ENCODE measurements at places on chromosomes 11 and 22.
A peak's percentile ranks its signal among the peaks of the same experiment; 100 is the strongest.

DNA sequence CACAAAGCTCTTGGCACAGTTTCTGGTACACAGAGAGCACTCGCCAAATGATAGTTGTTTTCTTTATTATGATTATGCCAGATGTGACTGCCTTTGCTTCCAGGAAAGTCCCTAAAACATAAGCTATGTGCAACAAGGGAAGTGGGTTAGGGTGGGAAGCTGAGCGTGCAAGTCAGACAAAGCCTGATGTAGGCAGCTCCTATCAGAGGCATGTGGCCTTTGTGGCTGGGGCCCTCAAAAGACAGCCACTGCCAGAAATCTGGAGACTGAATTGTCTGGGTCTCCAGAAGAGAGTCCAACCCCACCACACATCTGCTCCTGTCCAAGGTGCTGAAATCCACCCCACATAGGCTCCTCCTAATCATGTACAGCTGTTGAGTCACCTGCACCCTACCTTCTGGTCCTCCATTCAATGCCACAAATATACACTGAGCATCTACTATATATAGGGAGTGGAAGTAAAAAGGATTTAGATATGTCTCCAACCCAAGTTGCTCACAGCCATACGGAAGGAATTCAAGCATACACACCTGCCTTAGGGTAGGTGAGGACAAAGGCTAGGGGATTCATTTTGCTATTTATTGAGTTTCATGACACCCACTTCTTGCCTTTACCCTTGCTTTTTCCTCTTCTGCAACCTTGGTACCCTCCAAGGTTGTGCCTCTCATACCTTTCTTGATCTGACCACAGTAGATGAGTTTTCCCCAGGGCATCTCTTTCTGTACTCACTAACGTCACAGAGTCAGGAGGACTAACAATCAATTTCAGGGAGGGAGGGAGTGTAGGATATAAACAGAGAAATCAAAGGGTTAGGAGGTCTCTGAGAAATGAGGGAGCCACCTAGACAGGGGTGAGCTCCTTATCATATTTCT lies 12.4 kb downstream of the SEC14L3 start:
- DNase-seq: no peak

- DNase-seq: peak; percentile 65
Observed at GRCh38 chr11:44611687-44612434, 46.4 kb downstream of the CD82 start.

DNA sequence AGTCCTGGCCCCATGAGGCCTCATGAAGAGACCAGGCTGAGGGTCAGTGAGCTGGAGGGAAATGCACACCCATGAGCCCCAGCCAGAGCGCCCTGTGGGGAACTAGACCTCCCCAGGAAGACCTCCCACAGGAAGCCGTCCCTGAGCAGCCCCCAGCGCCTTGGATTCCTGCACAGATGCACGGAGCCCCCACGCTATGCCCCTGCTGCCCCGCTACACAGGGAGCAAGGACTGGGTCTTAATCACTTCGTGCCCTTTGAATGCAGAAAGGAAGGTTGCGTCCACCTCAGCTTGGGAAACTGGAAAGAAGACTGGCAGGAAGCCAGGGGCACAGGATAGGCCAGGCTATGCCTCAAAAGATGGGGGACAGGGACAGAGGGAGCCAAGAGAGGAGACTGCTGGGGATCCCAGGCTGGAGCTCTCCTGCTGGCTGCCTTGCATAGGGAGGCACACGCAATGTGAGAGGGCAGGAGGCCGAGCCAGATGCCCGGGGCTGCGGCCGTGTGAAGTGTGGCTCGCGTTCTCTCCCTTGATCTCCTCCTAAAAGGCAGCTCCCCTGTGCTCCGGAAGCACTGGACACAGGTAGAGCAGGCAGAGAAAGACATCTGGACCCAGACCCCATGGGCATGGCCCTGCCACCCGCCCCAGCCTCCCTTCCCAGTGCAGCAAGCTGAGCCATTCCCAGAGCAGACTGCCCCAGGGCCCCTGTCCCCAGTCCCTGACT lies 32.8 kb downstream of the MACROD1 start:
- no peak for DNase-seq

GRCh38 chr11:128552783-128553661 lies 34.3 kb downstream of the ETS1 start:
- DNase-seq: no peak

DNA sequence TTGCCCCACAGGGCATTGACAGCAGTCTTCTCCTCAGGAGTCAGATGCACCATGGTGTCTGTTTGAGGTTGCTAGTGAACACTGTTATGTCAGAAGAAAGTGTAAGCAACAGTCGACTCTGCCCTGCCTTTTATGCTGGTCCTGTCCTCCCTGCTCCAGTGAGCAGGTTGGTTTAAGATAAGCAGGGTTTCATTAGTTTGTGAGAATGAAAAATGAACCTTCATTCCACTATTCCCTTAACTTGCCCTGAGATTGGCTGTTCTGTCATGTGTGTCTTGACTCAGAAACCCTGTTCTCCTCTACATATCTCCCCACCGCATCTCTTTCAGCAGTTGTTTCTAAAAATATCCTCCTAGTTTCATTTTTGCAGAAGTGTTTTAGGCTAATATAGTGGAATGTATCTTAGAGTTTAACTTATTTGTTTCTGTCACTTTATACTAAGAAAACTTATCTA lies at the start of gene HBD:
Gene HBD (minus strand): TSS at position 103 of the 454 bp plus-strand sequence. CDS start 50 bp downstream, at position 53.
- DNase-seq: no peak

GRCh38 chr11:67178421-67178820 lies 59.4 kb downstream of the KDM2A start:
- no peak for DNase-seq

GRCh38 chr11:57191311-57192219 lies 9.8 kb downstream of the LRRC55 start:
- DNase-seq: no peak

GRCh38 chr22:43272869-43273318 lies 70.3 kb downstream of the SCUBE1 start:
- DNase-seq: no peak

- DNase-seq: peak; percentile 54
Observed at GRCh38 chr11:57458060-57458409, 2.3 kb upstream of the RTN4RL2 start.

DNA sequence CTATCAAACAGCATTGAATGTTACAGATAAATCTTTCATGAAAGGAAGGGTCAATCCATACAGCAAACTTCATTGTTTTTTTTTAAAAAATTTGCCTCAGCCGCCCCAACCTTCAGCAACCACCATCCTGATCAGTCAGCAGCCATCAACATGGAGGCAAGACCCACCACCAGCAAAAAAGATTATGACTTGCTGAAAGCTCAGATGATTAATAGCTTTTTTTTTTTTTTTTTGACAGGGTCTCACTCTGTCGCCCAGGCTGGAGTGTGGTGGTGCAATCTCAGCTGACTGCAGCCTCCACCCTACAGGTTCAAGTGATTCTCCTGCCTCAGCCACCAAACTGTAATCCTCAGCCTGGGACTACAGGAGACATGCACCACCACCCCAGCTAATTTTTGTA lies 18.0 kb upstream of the CD3E start:
- DNase-seq: no peak

DNA sequence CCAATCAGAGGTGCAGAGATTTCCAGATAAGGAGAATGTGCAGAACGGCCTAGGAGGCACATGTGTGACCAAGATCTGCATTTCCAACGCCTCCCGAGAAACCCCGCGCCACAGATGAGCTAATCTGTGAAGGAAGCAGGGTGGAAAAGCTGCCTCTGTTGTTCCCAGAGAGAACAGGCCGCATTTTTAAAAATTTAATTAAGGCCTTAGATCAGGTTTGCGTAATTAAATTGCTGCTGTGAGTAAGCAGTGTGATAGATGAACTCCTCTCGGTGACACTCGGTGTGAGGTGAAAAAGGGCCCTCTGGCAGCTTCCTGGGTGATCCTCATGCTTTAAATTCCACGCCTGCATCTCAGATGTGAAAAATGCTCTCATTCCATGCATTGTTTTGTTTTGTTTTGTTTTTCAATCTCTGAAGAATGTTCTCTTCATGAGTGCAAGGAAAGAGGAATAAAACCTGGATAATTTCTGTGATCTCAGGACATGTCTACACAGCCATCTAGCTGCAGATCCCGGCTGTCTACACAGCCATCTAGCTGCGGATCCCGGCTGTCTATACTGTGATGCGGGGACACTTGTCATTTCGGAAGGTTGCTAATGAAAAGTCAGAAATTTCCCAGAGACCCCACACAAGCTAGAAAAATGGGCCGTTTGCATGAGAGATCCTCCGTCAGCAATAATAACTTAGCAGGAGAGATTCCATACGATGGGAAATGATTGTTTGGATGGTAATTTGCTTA lies 1398.9 kb downstream of the BRD1 start:
- no peak for DNase-seq

DNA sequence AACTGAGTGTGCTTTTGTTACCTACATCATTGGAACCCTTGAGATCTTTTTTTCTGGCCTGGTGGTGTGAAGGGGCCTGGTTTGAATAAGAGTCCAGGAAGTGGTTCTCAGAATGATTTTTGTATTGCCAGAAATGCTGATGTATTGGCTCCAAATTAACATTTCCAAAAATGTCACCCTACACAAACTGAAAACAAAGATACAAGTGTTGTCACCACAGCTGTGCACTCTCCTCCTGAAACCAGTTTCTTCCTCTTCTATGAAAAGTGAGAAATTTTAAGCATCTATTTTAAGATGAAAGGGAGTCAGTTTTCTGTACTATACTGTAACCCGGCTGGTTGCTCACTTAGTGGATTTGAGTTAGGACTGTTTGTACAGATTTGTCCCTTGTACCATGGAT lies 218.8 kb downstream of the PGR start:
- no peak for DNase-seq

DNA sequence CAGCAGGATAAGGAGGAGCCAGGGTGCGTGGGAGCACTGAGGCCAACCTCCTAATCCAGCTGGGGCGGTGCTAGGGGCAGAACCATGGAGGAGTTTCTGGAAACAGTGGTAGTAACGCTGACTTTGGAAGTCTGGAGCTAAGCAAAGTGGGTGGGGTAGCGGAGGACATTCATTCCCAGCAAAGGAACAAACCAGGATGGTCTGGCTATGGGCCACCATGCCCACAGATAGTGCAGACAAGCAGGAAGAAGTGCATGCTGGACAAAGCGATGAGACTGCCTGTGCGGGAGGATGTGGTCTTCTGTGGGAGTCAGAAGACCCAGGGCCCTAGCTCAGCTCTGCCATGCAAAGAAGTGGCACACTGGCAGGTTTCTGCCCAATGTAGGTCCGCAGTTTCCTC lies 71.6 kb upstream of the CSNK2A3 start:
- DNase-seq: no peak

DNA sequence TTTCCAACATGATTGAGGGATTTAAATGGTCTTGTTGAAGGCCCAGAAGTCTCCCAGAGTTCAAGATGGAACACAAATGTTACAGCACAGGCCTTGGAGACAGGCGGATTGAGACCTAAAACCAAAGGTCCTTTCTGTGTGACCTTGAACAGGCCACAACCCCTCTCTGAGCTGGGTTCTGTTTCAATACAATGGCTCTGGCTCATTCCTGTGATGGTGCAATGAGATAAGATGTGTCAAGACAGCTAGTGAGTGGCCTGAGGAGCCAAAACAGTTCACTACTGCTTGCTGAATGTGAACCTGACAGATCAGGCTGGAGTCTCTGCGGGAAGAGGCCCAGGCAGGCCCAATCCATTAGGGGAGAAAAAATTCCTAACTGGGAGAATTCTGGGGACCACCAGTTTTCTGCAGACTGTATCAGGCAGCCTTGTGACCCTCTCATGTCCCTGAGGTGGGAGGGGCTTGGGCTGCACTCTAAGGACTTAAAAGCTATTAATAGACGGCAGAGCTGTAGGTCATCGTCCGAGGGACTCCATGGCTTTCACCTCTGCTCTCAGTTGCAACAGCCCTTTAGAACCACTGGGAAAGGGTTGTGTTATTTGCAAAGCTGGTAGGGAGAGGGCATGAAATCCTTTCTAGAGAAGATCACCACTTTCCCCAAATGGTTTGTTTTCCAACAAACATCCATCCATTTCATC lies 126.1 kb upstream of the TEAD1 start:
- DNase-seq: no peak

- no peak for DNase-seq
Observed at GRCh38 chr22:35275580-35275979, 18.3 kb downstream of the HMGXB4 start.

DNA sequence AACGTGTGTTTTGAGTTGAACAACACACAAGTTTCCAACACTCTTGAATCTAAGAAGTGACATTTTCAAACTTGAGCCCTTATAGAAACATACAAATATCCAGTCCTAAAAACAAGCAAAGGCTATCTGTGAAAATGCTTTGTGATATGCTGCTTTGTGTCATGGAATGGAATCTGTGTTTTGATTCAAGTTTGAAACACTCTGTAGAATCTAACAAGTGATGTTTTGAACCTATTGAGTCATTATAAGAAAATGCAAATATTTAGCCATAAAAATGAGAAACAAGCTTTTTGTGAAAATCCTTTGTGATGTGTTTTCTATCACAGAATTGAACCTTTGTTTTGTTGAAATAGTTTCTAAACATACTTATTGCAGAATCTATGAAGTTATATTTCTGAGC lies 105.7 kb upstream of the VPREB1 start:
- no peak for DNase-seq

DNA sequence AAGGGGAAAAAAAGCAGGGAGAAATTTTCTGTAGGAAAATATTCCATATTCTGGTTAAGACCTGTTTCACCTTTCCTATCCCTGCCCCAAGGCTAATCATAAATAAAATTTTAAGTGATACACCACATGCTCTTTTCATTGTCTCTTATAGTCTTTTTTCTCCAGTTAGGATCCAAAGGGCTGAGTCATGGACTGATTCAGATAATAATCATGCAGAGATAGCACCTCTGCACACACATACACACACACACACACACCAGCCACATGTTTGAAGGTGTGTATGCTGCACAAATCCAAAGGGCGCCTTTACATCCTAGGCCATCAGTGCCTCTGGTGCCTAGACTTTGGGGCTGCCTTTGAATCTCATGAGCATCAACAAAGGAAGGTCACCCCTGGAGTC lies 35.5 kb upstream of the CWF19L2 start:
- DNase-seq: no peak

DNA sequence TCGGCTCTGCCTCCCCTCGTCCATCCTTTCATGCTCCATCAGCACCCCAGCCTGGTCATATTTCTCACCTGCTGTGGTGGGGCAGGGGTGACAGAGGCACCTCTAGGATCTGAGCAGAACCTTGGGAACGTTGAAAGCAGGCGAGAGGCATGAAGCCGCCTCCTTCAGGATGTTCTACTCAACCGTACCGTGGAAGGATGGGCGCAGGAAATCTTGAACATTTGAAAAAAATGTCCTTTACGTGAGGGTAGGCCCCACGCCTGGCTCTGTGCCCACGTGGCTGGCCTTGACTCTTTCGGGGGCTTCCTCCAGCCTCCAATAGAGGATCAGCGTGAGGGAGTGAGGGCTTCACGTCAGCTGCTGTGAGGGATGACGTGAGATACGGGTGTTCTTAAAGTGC lies 90.7 kb downstream of the TBC1D22A start:
- no peak for DNase-seq

- DNase-seq: no peak
Observed at GRCh38 chr11:95486979-95487378, 256.0 kb upstream of the SESN3 start.

- no peak for DNase-seq
Observed at GRCh38 chr22:27151407-27151806, 494.0 kb downstream of the MIAT start.

- DNase-seq: no peak
Observed at GRCh38 chr11:129324533-129325175, 51.0 kb upstream of the BARX2 start.

GRCh38 chr22:17866127-17866526 lies 91.9 kb upstream of the BID start:
- DNase-seq: no peak
